NCI-H2081 treated with DMSO at 0.1 percent for 48 hours (cell line): ENCODE measurements at places on chromosomes 3 and 15.

- no peak for DNase-seq
Observed at GRCh38 chr3:16633948-16634347, 28.7 kb upstream of the DAZL start.

GRCh38 chr3:49017971-49018706, at the start of gene DALRD3:
Gene DALRD3 (minus strand): TSS chr3:49018580. CDS start chr3:49018564, 16 bp downstream.
- no peak for DNase-seq

DNA sequence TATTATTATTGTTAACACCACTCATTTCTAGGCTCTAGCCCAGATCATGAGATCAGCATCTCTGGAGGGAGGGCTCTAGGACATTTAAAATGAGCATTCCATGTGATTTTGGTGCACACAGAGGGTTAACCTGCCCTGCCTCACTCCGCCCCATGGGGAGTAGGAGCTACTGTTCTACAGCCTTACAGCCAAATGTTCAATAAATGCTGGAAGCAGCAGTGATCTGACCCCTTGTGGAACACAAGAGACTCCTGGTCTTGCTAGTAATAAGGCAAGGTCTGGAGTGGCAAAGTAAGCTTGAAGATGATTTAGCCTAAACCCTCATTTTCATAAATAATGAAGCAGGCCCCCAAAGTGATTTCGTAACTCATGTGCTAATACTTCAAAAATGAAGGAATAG, 166.4 kb upstream of the EOMES start:
- no peak for DNase-seq

DNA sequence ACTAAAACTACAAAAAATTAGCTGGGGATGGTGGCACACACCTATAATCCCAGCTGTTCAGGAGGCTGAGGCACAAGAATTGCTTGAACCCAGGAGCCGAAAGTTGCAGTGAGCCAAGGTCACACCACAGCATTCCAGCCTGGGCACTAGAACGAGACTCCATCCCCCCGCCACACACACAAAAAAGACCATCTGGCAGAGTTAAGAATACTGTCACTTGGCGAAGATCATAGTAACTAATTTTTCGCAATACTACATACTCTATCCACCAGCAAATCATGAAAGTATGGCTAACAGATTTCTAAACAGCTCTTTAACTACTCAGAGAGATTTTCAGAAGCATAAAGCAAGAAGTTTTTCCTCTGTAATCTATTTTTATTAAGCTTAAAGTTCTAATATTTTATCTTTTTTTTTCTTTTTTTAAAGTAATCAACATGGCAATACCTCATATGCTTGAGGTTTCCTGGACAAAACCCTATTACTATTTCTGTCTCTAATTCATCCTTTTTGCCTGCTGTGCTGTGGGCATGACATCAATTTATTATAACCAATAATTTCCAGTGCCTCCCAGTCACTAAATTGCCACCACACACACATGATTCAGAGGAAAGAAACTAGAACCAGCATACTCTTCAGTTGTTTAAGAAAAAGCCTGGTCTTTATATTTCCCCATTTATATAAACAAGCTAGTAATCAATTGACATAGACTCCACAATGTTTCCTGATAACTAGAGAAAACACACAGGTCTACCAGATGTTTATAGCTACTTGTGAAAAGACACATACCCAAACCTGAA, 46.9 kb downstream of the CHSY1 start:
- no peak for DNase-seq

DNA sequence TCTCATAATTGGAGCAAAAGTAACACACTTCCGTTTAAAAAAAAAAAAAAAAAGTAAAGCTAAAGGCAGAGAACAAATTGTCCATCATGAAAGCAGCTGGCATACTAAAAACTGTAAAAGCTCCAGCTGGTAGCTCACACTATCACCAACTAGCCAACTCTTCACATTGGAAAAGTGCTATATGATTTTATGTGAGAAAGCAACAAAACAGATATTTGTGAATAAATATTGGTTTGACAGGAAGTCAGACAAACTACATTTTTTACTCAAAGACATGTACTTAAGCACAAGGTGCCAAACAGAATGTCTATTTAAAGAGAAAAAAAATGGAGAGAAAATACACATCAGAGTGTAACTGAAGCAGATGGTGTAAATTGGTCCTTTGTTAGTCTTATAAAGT, 231.2 kb upstream of the CADM2 start:
- no peak for DNase-seq

GRCh38 chr15:78055919-78056713, 21.4 kb downstream of the TBC1D2B start:
- no peak for DNase-seq

- DNase-seq, result no peak
Observed at GRCh38 chr15:66591322-66591862, 25.6 kb upstream of the LCTL start.

GRCh38 chr3:156826144-156826895, at the start of gene LEKR1:
Gene LEKR1 (plus strand): TSS chr3:156826353. CDS start chr3:156829330, 2,977 bp downstream.
- DNase-seq, result peak; percentile 63

- DNase-seq, result no peak
Observed at GRCh38 chr15:46526726-46527110, 891.9 kb downstream of the SQOR start.

DNA sequence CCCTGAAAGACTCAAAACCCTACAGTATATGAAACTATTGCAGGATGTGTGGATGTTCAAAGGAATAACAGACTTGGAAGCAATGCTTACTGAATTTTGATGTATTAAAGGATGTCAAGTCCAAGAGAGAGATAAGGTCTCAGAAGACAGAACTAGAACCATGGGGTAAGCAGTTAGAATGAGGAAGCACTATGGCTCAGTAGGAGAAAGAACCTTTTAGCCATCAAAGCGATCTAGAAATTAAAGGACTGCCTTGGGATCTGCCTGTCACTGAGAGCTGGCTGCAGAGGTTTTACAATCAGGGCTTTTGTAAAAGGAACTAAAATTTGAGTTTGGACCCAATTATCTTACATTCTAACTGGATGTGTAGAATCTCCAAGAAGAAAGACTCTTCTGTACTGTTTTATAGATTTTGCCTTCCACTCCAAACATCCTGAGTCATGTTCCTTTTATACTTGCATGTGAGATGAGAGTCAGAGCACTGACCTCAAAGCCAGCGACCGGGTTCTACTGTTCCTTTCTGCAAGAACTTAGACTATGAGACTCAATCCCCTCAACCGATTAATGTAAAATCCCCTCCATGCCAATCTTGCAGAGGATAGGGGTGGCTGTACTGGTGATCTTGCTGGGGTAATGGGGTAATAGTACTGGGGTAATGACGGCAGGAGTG, 412.3 kb upstream of the TPRG1 start:
- DNase-seq, result no peak

GRCh38 chr15:77837649-77838025, 204.9 kb upstream of the LINGO1 start:
- no peak for DNase-seq

DNA sequence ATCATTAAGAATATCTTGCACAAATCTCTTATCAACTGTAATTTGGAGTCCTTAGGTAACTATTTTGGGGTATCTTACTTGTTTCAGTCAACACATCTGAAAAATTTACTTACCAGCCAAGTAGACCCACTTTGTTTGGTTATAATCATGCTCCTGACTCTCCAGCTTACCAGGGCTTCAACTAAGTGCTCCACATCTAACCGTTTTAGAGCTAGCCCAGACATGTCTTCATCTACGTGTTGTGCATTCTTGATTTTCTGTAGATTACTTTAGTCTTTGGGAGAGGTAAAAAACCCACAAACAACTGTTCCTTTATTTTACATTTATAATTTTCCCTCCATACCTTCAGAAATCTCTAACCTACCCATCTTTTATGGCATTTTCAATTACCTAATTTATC, 17.2 kb downstream of the EAF2 start:
- DNase-seq, result no peak

DNA sequence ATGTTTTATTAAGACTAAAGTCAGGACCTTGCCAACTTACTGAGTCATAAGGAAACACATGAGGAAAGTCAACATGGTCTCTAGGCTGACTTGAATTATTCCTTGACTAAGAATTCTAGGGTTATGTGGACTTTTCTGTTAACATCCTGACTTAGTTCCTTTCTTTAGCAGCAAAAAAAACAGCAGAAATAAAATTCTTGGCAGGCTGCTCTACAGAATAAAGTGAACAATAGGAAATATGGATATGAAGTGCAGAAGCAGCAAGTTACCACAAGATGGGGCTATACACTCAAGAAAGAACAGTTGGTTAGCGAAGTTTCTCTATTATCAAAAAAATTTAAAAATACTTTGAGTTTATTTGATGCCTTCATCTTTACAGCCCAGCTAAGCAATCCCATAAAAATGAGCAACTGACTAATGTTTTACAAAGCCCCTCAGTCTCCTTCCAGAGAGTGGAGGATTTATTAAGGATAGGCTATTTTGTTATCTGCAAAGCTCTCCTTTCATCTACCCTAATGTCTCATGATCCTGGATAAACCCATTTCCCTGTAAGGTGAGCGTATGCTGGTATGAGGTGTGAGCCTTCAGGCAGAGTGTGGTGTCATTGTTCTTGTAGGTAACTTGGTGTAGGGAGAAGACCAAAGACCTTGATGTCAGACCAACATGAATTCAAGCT, 23.1 kb upstream of the MCCC1 start:
- DNase-seq, result peak; percentile 75

GRCh38 chr3:173748105-173748504, 350.6 kb downstream of the NLGN1 start:
- no peak for DNase-seq

DNA sequence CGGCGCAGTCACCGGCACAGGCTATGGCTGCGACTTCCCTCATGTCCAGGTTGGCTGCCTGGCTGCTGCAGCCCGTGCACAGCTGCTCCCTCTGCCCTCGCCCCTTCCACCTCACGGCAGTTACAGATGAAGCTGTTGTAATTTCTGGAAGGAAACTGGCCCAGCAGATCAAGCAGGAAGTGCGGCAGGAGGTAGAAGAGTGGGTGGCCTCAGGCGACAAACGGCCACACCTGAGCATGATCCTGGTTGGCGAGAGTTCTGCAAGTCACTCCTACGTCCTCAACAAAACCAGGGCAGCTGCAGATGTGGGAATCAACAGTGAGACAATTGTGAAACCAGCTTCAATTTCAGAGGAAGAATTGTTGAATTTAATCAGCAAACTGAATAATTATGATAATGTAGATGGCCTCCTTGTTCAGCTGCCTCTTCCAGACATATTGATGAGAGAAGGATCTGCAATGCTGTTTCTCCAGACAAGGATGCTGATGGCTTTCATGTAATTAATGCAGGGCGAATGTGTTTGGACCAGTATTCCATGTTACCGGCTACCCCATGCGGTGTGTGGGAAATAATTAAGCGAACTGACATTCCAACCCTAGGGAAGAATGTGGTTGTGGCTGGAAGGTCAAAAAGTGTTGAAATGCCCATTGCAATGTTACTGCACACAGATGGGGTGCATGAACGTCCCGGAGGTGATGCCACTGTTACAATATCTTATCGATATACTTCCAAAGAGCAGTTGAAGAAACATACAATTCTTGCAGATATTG, 13.2 kb upstream of the GNB4 start:
- DNase-seq, result no peak

GRCh38 chr3:143331350-143331749, 211.8 kb downstream of the CHST2 start:
- DNase-seq, result no peak

- no peak for DNase-seq
Observed at GRCh38 chr15:84731774-84732173, 15.8 kb upstream of the SEC11A start.
